ENCODE measurements at places on chromosomes 3 and 15. TPM values are rescaled to one million over a fixed set of nuclear protein-coding genes. Genes with fewer than 3 reads are reported as not detected.

DNA sequence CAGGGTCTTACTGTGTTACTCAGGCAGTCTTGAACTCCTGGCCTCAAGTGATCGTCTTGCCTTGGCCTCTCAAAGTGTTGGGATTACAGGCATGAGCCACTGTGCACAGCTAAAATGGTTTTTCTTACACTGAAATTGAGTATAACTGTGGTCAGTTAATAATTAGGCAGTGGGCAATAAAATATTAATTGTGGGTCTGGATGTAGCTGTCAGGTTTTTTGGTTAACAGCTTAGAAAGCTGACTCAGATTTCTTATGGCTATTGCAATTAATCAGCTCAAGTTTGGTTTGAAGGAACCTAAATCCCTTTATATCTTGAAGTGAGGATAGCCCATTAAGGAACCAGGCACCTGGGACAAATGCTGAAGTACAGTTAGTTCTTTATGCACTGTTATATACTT lies 73.8 kb upstream of the LRRFIP2 start:
- DNase-seq: no peak

DNA sequence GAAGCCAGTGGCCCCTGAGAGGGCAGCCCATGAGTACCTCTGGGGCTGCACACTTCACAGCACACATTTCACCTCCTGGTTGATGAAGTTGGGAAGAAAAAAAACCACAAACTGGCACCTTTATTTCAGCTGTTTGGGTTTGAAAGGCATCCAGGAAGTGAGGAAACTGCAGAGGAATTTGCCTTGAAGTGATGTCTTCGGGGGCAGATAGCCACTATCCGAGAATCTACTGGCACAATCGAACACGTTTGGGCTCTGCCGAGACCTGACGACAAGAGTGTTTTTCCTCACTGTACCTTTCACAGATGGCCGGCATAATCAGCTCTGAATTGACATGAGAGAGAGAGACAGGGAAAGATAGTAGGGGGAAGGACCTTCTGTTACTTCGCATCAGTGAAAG lies 59.7 kb downstream of the LRIG1 start:
- DNase-seq: no peak

- DNase-seq: no peak
Measured at GRCh38 chr15:73894133-73894814, 20.9 kb downstream of the TBC1D21 start.

GRCh38 chr3:52121464-52121805 lies 32.8 kb downstream of the POC1A start:
- DNase-seq: no peak

DNA sequence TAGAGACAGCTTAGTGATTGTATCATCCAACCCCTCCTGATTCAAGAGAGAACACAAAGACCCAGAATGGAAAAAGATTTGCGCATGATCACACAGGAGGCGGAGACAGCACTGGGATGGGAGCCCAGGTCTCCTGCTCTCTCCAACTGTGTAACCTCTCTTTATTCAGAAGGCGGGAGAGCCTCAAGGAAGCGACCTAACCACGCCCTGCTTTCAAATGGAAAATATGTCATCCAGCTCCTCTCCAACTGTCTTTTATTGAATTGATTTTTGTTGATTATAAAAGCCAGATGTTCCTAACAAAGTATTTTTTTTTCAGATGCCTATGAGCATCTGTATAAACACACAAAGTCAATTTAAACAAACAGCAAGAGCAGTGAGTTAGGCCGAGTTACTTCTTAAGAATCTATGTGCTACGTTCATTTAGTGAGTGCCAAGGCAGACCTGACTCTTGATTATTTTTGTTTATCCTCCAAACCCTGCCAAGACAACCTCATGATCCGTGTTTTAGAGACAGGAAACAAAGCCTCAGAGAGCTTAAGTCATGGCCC lies 74.5 kb downstream of the BFSP2 start:
- peak; percentile 74 for DNase-seq

DNA sequence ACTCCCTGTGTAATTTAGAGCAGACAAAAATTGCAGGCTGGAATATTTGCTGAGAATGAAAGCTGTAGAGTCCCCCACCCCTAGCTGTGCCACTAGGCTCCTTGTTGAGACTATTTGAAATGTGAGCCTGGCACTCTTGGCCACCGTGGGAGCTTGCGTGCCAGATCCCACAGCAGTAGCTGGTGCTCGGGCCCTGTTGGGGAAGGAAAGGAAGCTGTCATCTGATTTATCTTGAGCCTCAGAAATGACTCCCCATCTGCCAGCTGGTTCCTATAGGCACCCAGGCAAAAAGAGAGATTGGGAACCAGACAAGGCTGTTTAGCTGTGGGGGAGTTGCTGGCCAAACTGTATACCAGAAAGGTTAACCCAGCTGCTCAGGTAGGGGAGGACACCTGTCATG lies 23.4 kb upstream of the CLEC3B start:
- no peak for DNase-seq

- DNase-seq: no peak
Measured at GRCh38 chr3:114112696-114113095, 56.2 kb downstream of the QTRT2 start.

DNA sequence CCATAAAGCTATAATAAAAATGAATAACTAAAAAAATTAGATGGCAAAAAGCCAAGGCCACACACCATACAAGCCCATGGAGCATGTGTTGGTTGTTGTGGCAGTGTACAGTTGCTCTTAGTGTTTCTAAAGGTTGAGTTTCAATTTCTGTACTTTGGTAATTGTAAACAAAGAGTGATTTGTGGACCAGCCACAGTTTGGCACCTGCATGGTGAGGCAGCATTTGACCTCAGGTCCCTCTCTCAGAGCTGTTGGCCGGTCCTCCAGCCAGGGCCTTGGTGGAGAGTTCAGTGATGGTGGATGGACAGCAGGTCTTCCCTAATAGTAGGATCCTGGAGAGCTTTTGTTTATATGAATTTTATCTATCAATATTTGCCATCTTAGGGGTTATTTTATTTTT lies 5.6 kb downstream of the ACAD9 start:
- no peak for DNase-seq

DNA sequence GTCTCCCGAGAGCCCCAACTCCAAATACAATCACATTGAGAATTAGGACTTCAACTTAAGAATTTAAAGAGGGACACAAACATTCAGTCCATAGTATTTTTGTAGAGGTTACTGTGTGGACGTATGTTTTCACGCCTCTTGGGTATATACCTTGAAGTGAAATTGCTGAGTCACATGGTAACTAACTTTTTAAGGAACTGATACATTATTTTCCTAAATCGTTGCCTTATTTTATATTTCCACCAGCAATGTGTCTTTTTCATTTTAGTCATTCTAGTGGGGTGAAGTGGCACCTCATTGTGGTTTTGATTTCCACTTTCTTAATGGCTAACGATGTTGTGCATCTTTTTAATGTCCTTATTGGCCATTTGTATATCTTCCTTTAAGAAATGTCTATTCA lies 11.8 kb downstream of the PARP15 start:
- no peak for DNase-seq

DNA sequence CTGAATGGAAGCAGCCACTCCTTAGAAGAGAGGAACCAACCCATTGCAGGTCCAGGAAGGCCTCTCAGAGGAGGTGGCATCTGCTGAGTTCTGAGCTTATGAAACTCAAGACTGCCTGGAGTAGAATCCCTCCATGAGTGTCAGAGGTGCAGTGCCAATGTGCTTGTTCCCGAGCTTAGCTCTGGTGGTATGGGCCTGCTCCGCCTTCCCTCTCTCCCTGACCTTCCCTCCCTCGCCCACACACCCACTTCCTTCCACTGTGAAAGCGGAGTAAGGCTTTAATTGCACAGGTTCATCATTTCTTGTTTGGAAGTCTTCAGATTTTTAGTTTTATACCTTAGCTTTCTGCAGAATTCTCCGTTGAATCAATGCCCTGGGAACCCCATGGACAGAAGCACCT lies 208.0 kb upstream of the BHLHE40 start:
- no peak for DNase-seq

DNA sequence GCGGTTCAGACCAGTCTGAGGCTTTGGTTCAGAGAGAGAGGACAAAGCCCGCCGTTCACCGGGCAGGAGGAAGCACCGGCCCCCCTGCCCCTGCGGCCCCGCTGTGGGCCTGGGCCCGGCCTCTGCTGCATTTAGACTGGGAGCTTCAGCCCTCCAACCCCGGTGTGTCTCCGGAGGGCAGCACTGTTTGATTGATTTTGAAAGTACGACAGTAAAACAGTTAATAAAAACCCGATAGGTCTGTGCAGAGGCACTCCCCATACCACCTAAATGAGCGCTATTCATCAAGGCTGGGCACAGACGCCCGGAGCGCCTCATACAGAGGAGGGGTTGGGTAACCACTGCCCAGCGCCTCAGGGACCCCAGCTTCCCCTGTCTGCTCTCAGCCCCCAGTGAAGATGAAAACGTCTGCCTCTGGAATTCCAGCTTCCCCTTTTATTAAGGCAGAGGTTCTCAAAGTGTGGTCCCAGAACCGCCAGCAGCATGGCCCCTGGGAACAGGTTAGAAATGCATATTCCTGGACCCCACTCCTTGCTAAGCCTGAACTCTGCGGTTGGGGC lies 256.7 kb upstream of the TLE3 start:
- no peak for DNase-seq

GRCh38 chr3:31614162-31614921 lies 81.6 kb downstream of the STT3B start:
- no peak for DNase-seq

DNA sequence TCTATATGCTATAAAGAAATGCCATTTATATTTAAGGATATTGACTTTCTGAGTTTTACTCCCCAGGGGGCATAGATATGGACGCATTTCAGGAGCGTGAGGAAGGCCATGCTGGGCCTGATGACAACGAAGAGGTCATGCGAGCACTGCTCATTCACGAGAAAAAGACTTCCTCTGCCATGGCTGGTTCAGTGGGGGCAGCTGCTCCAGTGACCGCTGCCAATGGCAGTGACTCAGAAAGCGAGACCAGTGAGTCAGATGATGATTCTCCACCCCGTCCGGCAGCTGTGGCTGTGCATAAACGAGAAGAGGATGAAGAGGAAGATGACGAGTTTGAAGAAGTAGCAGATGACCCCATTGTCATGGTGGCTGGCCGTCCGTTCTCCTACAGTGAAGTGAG lies 38.4 kb downstream of the GTF2E1 start:
- peak; percentile 21 for DNase-seq

DNA sequence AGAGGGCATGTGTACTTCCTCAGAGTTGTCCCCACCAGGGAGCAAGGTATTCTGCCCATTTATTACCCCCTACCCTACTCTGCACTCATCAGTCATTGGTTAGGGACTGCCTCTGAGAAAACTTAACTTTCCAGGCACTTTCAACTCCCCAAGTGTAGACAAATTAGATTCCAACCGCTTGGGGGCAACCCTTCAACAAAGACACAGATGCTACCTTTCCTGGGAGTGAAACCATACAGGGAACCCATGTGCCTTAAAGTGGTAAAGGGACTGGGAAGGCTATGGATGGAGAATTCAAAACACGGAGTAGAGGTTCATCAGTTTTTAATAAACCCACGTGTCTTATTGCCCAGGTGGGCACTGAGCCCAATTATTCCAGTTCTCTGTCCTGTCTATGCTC lies 19.4 kb upstream of the UBE2E2 start:
- DNase-seq: peak; percentile 32

DNA sequence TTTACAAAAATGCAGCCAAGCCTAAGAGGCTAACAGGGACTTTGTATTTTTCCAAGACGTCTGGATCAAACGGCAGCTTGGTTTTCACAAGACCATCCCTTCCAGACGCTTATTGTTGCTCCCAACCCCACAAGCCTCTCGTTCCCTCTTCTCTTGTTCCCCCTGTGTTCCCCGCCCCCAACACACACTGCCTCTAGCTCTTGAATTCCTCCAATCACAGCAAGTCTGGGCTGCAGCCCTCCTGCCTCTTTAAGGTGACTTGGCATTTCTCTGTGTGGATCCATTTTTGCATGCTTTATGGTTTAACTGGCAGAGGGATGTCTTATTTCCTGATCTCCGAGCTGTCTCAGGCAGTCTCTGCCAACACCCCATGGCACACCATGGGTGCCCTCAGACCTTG lies 182.2 kb downstream of the ABHD5 start:
- no peak for DNase-seq

- no peak for DNase-seq
Measured at GRCh38 chr3:47614788-47615187, 36.1 kb upstream of the CSPG5 start.

DNA sequence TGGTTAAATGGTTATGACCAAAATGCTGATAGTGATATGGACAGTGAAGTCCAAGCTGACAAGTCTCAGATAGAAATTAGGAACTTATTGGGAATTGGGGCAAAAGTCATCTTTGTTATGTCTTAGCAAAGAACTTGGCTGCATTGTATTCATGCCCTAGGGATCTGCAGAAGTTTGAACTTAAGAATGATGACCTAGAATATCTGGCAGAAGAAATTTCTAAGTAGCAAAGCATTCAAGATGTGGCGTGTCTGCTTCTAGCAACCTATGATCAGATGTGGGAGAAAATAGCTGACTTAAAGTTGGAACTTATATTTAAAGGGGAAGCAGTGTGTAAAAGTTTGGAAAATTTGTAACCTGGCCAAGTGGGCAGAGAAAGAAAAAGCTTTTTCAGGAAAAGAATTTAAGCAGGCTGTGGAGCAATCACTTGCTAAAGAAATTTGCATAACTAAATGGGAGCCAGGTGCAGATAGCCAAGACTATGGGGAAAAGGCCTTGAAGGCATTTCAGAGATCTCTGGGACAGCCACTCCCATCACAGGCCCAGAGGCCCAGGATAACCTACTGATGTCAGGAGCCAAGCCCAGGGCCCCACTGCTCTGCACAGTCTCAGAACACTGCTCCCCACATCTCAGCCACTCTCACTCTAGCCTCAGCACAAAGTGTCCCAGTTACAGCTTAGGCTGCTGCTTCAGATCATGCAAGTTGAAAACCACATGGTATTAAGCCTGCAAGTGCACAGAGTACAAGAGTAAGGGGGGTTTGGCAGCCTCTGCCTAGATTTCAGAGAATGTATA lies 147.8 kb upstream of the TGFBR2 start:
- no peak for DNase-seq

DNA sequence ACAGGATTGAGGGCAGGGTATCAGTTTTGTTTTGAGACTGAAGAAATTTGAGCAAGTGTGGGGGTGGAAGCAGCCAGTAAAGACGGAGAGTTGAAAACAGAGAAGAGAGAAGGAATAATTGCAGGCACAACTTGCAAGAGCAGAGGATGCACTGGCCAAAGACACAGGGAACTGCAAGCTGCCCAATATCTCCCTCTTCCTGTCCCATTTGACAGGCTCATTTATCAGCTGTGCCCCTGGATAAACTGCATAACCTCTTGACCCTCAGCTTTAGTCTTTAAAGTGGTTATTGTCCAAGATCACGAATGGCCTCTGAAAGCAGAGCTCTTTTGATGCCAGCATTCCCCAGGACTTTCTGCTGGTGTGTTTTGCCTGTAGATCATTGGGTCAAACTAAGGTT lies 5.0 kb upstream of the RAMAC start:
- no peak for DNase-seq

The ADAMTS9 gene
- total RNA-seq: 4.4 TPM

The C3orf22 gene
- not detected for total RNA-seq

The COPS2 gene
- 69.6 TPM for total RNA-seq

The TMEM212 gene
- total RNA-seq: not detected

The GRAMD2A gene
- total RNA-seq: 2.3 TPM

The ALDH1A2 gene
- total RNA-seq: 2.5 TPM

The SLC2A2 gene
- 0.08 TPM for total RNA-seq

The RAD51 gene
- 30.5 TPM for total RNA-seq

The PROS1 gene
- total RNA-seq: 26.0 TPM

The CCDC12 gene
- 55.7 TPM for total RNA-seq

The CA12 gene
- 339 TPM for total RNA-seq

The P2RY12 gene
- total RNA-seq: 0.17 TPM

The EPHB3 gene
- total RNA-seq: 40.1 TPM

Data from colonic mucosa (tissue), 4 donors.